Astrocyte of the hippocampus (primary cell): ENCODE measurements at places on chromosomes 7 and 10.

DNA sequence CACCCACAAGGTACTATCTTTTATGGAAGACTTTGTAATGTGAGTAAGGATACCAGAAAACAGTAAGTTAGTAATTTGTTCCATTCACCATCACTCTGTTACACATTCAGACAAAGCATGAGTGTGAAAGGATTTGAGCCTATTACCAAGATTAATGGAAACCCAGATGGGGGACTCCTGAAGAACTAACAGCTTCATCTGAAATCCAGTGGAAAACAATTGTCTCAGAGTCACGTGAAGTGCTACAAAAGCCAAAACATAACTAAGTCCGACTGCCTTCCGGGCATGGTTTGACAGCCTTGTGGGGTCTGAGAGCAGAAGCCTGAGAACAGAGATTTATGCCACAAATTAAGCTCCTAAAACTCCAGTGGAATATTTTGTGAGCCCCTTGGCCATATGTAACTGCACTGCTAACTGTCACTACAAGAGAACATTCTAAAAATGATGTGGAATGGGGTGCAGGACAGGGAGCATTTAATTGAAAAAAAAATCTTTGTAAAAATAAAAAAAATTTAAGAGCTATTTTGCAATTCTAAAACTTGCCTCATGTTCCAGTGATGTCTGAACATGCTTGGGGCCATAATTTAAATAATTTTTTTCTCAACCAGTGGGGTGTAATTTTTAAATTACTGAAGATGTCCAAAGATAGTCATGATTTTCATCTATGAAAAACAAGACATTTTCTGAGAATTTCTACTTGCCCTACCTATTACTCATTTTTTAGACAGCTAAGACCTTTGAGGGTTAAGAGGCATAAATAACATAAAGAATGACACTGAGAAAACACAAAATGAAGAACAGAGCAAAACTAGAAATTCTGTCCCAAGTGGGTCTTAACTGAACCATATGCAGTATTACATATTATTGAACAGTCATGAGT is 555.0 kb downstream of the INHBA start:
- no peak for DNase-seq

DNA sequence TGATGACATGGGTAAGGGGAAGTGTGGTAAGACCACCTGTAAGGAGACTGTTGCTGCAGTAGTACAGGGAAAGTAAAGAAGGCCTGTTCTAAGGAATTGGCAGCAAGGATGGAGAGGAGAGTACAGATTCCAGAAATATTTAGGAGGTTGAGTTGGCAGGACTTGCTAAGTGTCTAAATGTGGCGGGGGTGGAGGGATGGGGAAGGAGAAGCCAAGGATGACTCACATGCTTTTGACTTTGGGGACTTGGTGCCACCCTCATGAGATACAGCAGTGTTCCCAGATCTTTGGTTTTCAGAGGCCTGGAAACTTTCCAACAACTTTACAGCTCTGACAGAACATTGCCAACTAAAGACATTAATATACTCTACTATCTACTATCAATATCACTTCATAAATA is 45.4 kb downstream of the CDK6 start:
- peak; percentile 78 for DNase-seq

DNA sequence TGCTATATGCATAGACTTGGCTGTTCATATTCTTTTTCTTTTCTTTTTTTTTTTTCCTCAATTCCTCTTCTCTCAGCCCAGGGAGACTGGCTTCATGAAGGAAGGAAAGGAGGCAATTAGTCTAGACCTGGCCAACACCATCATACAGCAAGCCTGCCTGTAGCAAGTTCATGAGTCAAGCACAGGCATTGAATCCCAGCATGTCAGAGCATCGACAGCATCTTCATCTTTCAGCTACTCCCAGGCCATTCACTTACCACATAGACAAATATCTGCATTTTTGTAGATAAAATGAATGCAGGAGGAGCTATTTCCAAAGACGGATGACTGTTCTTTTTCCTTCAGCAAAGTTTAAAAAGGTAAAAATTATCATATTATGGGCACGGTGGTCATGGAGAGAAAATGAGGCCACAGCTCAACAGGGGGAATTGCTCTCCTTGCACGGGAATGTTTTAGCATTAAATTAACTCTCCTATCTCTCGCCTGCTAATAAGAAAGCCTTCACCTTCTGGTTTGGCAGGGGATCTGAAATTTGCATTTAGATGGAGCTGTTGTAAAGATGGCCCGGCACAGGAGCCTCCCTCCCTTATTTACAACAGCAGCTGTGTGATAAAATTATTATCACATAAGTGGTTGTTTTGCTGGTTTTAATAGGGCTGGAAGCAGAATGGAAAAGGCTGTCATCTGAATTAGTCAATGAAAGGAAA is 626.5 kb upstream of the AUTS2 start:
- DNase-seq, result no peak

DNA sequence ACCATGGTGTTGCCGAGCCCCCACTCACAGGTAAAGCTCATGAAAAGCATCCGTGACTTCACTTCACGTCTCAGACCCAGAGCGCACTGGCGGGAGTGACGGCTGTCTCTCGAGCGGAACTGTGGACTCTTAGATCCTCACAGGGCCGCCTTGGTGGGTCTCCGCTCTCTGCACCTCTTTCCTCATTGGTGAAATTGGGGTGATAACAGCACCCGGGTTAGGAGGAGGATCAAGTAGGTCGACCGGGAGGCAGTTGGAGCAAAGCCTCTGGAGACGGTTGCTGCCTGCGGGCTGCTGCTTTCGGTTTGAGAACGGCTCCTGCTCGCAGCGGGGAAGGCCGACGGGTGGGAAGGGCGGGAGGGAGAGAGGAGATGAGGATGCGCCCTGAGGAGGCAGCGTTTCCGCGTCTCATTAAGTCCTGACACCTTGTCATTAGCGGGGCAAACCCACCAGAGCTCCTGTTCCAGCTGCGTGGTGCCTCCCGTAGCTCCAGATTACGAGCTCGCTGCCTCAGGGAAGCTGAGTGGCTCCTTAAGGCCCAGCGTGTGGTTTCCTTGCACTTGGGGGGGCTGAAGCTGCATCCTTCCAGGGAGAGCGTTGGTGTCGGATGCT is 51.9 kb upstream of the CFAP46 start:
- DNase-seq, result peak; percentile 17

- no peak for DNase-seq
Measured at GRCh38 chr10:60139290-60139689, 232.9 kb upstream of the CCDC6 start.

- no peak for DNase-seq
Measured at GRCh38 chr10:129397198-129397974, 69.7 kb upstream of the MGMT start.

DNA sequence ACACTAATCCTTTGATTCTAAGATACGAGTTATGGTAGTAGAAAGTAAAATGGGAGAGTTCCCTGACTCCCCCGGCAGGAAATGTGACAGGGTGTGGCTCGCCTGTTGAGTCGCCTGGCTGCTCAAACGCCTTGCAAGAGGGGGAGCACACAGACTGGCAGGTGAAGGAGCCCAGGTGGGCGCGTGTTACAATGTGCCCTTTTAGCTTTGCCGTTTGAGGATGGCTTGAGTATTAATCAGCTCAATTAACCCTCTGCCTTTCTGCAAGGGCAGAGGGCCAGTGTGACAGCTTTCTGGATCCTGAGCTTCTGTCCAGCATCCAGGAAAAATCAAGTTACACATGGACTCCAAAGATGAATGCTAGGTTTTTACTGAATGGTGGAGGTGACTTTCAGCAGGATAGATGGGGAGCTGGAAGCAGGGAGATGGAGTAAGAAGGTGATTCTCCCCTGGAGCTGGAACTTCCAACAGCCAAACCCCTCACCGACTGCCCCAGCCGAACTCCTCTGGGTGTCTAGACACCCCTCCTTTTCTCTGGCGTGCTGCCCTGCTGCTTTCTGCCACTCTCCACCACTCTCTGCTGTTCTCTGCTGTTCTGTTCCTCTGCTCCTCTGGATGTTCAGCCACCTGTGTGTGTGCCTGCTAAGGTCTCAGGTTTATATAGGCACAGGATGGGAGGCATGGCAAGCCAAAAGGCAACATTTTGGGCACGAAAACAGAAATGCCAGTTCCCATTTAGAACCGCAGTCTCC is 548.8 kb upstream of the KCND2 start:
- DNase-seq, result no peak

DNA sequence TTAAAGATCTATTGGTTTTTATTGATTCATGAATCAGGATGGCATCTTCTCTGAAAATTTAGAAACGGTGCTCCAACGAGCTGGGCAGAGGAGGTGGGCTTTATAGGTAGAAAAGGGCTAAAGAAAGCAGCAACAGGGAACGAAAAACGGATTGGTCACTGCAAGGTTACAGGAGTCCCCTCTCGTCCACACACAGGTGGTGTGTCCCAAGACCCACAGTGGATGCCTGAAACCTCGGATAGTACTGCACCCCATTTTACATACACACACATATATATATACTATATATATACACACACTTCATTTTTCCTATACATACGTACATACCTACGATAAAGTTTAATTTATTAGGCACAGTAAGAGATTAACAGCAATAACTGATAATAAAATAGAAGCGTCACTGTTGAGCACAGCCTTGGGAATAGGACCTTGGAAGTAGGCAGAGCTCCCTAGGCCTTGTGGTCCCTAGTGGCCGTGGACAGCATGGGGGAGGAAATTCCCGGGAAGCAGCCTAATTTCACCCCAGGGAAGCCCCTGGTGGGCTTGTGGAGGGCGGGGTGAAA is 737 bp upstream of the NUB1 start:
- DNase-seq, result no peak

DNA sequence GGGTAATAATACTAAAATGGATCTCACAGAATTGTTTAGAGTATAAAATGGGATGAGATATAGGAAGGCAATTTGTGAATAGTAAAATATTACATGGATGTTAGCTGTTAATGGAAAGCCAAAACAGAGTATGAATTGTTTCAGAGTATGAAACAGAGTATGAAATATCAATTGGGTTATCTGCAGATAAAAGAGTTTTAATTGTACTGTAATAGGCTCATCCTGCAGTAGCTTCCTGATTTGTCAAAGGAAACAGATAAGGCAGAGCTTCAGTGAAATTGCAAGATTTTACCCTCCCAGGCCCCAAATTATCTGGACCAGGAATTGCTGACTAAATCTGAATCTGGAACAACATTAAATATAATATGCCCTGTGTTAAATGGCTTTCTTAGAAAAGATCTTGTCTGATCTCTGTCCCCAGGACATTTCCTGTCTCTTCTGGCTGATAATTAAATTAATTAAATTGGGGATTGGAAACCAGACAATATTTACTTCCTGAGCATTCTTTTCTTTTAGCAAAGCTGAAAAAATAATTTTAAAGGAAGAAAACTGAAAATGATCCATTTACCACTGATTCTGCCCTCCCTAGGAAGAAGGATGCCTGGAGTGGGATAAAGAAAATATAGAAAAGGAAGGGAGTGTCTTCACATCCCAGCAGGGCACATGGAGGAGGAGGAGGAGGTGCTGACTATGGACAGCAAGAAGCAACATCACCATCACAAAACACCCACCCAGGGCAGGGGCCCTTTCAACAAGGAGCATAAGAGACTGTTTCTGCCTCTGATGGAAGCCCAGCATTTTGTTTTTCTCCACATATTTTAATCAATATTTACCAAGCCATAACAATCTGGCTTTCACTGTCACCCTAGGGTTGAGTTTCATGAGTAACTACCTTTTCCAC is 18.5 kb downstream of the PTN start:
- DNase-seq, result no peak

GRCh38 chr7:11252705-11253272 is 279.1 kb downstream of the PHF14 start:
- DNase-seq, result no peak

GRCh38 chr7:158979635-158980351 is 123.4 kb downstream of the DYNC2I1 start:
- DNase-seq, result no peak
